ENCODE measurements at places on chromosomes 1 and 21.

GRCh38 chr1:162388083-162388594, 6.6 kb downstream of the C1orf226 start:
- no peak for DNase-seq

- no peak for DNase-seq
These were observed 38.2 kb downstream of the TP73 start for GRCh38 chr1:3690282-3691065.

GRCh38 chr1:50978852-50979781, 9.1 kb downstream of the CDKN2C start:
- peak; percentile 80 for DNase-seq

DNA sequence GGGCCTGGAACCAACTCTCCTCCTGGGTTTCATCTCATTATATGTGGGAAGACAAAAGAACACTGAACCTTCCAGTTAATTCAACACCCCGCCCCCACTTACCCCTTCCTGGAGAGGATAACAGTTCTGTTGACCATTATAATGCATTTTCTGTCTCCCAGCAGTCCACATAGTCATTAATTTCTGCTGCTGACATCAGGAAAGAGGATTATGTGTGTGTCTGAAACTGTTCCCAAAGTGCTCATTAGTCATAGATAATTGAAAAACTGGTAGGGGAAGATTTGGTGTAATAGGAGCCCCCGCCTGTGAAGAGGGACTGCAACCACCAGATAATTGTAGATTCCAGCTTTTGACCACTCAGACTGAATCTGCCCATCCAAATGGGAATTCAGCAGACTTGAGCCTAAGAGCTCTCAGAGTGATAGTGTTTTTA, 208.7 kb downstream of the FGGY start:
- DNase-seq = peak; percentile 39
